Stimulated activated CD4-positive, alpha-beta T cell treated with anti-CD3 and anti-CD28 coated beads, Interleukin-4, amount 100 ng/mL, for 4 hours (primary cell): ENCODE measurements at places on chromosomes 1 and 21.

- no peak for DNase-seq
Observed at GRCh38 chr1:164660412-164660772, 101.4 kb downstream of the PBX1 start.

DNA sequence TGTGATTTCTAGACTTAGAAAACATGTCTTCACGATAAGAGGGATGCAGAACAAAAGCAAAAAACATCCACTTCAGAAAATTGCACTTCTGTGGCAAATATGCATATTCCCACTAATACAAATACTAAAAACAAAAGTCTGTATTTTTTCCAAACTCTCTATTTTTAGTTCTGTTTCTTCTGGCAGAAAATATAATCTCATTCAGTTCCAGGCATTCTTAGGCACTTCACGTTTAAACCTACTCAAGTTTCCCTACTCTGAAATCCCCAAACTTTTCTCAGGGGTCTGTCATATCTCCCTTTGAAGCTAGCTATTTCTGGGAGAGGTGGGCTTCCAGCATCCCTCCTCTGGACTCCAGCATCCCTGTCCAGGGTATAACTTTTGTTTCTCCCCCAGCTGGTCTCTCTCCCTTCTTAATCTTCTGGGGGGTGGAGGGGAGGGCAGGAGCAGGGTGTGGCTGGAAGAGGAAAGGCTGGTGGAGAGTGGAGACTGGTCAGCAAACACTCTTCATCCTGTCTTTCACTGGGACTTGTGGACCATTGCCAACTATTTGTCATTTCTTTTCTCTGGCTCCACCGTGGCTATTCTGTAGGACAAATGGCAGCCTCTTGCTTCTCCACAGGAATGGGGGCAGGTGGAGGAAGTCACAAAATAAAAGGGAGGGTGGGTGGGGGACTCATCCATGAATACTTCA is 19.6 kb upstream of the NCF2 start:
- no peak for DNase-seq

- DNase-seq = no peak
Observed at GRCh38 chr1:66489972-66490601, 43.9 kb upstream of the SGIP1 start.

DNA sequence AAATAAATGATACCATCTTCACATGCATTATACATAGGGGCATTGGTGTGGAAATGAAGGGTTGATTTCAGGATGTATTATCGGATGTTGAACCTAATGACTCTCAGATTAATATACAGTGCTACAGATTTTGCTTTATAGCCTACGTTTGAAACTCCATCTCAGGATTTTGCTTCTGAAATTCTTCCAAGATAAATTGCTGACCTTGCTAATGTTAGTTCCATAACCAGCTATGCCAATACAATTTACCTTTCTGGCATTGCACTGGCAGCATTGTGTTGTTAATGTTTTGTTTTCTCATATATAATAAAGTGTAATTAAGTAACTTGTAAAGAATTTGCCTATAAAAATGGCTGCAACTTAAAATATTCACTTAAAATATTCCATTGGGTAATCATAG is 350.1 kb downstream of the CHRM3 start:
- DNase-seq = no peak

DNA sequence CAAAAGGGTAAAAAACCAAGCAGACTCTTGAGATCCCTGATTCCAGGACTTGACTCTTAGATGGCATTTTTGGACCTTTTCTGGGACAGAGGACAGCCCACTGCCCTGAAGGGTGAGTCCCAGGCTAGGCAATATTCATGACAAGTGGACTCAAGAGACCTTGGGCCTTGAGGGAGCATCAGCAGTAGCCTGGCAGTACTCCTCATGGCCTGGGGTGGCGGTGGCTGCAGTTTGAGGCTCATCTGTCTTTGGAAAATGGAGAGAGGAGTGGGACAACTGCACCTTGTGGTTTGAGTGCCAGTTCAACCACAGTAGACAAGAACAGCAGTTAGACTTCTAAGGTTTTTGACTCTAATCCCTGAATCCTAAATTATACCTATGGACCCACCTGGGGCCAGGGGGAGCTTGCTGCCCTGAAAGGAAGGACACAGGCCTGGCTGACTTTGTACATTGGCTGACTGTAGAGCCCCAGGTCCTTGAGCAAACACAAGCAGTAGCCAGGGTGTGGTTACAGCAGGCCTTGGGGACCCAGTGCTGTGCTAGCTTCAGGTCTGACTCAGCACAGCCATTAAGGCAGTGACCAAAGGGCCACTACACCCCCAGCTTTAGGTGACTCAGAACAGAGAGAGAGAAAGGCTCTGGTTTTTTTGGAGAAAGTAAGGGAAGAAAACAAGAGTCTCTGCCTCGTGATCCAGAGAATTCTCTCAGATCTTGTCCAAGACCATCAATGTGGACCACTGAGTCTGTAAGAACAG is 1023.2 kb downstream of the KCNT2 start:
- no peak for DNase-seq

DNA sequence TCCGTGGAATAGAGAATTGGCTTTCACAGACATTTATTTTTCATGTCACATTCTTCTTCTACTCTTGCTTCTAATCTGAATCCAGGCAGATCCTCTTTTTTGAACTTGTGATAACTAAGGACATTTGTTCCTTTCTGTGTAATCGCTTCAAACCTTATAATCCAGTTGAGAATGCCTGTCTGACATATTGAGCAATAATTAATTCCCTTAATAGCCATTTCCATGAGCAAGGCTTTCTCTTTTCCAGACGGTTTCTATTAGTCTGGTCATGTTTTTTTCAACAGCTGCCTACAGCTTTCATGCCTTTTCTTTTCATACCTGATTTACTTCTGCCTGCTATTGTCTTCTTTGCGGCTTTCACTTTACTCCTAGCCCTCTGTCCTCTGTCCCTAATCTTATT is 163.4 kb downstream of the CYYR1 start:
- DNase-seq = no peak

GRCh38 chr1:20426923-20427322 is 59.1 kb downstream of the CAMK2N1 start:
- no peak for DNase-seq

- no peak for DNase-seq
Observed at GRCh38 chr21:44657635-44658540, at the start of gene KRTAP12-3. Gene KRTAP12-3, plus strand, starts transcription at chr21:44657932. Its CDS starts 48 bp downstream, at chr21:44657980.

DNA sequence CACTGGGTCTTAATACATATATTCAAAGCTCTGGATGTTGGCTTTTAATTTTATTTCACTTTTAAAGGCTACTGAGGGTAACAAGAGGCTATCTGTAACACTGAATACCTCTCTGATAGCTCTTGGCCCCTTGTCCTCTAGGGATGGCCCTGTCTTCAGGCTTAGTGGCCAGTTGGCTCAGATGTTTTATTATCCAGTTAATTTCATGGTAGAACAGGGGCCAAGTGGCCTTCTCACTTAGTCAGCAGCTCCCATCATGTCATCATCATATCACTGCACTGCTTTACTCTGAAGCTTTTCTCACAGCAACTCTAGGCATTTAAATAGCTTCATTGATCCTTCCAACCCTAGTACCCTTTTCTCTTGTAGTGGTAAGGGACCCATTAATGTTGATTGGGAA is 40.2 kb upstream of the MACF1 start:
- no peak for DNase-seq

- no peak for DNase-seq
Observed at GRCh38 chr1:194117582-194117981, 931.2 kb upstream of the B3GALT2 start.

DNA sequence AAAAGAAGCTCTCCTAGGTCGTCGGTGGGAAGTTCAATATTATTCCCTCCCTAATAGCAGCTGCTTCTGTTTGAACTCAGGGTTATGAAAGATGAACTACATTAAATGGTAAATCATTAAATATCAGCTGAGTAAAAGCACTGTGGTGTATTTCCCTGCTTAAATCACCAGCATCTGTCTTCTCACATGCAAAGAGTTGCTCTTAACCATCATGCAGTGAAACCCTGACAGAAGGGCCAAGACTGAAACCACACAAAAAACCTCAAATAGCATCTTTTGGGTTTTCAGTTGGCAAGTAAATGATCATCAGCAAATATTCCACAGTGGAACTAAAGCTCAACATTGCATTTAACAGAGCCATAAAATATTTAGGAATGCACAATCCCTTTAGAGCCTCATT is 380.0 kb upstream of the ADGRL2 start:
- no peak for DNase-seq

- DNase-seq = no peak
Observed at GRCh38 chr1:77126307-77126706, 92.9 kb downstream of the PIGK start.

DNA sequence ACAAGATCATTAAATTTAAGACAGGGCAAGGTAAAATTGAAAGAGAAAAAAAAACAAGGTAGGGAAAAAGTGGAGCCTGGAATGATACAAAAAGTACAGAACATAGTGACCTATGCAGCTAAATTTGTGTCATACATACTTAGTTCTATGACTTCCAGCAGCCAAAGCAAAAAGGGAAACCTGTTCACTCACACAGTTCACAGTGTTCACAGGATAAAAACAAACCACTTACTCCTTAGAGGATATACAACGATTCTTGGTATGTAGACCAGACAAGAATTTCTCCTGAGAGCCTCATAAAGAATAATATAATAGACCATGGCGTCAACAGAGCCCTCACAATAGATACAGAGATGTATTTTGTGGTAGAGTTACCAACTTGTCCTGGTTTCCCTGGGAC is 27.5 kb downstream of the COA7 start:
- no peak for DNase-seq

DNA sequence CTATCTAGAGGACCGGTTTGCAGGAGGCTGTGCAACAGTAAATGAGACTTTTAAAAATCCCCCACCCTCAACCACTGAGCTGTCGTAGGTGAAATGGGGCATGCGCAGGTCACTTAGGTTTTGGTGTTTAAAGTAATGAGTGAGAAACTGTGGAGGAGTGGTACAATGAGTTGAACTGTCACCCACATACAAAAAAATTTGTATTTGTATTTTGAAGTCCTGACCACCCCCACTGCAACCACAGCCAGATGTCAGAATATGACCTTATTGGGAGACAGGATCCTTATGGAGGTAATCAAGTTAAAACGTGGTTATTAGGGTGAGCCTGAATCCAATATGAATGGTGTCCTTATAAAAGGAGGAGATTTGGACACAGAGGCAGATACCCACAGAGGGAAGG is 1.6 kb upstream of the IRF6 start:
- no peak for DNase-seq

DNA sequence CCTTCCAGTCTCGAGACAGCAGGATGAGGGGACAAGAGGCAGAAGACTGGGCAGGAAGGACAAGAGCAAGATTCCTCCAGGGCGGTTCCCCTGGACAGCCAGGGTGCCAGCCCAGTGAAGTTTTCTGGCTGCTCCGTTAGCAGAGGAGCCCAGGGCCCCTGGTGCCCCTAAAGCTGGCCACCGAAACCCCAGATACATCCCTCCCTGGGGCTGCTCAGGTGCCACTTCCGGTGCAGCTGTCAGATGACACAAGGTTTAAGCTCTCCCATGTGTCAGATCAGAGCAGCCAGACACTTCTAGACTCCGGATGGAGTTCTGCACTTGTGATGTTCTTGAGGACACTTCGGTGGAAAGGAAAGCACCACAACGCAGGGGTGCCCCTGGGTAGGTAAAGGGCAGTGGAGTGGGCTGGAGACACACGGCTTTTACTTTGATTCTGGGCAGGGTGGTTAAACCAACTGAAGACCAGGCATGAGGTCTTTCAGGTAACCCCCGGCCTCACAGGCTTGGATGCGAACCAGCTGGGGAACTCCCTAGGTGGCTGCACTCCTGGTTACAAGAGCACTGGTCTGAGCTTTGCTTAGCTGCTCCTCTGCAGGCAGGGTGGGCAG is 85.7 kb downstream of the ITPKB start:
- no peak for DNase-seq

DNA sequence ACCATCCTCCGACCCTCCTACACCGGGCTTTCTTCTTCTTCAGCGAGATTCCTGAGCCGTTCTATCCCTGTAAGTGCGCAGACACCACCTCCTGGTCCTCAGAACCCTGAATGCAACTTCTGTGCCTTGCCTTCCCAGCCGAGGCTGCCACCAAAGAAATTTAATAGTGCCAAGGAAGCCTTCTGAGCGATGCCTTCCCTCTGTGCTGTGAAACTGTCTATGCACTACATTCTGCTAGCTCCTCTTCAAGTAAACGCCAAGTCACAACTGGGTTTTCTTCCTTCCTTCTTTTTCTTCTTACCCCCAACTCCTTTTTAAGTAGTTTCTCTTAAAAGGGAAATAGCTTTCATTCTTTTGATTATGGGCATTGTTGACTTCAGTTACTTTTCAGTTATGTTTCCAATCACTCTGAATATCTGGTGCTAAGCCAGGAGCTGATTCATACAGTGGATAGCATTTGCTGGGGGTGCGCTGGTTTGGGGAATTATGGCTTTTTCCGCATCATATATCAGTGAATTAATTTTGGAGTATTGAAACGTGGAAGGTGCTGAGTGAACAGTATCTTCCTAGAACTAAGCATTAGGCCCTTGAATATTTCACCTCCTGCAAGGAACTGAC is 38.6 kb upstream of the GPR88 start:
- DNase-seq = no peak

DNA sequence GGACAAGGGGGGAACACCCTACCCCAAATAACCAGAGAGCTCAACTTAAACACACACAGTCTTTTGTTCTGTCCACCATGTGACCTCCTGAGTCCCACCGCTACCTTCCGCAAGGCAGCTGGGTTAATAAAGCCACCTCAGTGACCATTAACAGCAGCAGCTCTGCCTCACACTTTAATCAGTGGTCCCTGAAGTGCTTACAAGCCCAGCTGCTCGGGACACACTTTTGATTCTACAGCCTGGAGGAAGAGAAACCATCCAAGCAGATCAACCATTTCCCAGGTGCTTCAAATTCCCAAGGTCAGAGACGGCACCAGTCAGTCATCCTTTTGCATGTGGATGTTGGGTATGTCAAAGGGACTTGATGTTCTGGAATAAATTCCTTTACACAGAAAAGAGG is 70.1 kb downstream of the KCNJ15 start:
- DNase-seq = no peak

DNA sequence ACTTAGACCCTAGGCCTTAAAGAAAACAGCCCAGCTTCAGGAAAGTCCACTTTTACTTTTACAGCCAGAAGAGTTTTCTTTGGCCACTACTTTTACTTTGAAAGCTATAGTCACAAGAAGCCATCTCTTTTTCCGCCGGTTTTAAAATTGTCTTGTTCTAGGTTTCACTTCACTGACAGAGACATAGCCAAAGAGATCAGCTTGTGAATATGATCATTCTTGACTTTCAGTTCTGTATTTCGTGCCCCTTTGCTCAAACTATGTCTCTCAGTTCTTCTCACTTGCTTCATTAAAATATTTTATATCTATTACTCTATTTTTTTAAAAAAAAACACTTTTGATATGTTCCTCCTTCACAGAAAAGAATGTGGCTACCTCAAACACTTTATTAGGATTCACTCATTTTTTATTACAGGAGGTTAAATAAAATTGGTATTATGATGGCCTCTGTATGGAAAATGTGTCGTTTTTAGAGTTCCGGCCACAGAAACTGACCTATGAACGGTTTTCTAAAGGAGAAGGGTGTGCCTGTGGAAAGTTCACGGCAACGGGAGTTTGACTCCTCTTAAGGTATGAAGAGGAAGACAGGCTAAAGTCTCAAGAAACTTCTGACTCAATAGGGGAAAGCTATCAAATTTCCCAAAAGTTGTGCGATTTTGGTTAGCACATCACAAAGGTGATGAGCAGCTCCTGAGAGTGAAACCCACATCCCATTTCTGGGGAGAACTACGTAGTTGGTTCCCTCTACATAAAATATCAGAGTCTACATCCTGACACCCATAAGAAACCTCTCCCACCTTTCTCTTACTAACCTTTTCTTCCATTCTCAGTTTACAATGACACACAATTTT is 1.2 kb downstream of the MCOLN2 start:
- no peak for DNase-seq

- DNase-seq = no peak
Observed at GRCh38 chr1:15676688-15677661, 7.1 kb upstream of the PLEKHM2 start.
